Ureter (tissue), 1 donor: ENCODE measurements at places on chromosomes 7 and 10. TPM values are rescaled to one million over a fixed set of nuclear protein-coding genes. Genes with fewer than 3 reads are reported as not detected.

GRCh38 chr10:75708060-75708459, 276.6 kb downstream of the LRMDA start:
- no peak for DNase-seq

The SEMA3D gene
- 32.8 TPM for total RNA-seq

DNA sequence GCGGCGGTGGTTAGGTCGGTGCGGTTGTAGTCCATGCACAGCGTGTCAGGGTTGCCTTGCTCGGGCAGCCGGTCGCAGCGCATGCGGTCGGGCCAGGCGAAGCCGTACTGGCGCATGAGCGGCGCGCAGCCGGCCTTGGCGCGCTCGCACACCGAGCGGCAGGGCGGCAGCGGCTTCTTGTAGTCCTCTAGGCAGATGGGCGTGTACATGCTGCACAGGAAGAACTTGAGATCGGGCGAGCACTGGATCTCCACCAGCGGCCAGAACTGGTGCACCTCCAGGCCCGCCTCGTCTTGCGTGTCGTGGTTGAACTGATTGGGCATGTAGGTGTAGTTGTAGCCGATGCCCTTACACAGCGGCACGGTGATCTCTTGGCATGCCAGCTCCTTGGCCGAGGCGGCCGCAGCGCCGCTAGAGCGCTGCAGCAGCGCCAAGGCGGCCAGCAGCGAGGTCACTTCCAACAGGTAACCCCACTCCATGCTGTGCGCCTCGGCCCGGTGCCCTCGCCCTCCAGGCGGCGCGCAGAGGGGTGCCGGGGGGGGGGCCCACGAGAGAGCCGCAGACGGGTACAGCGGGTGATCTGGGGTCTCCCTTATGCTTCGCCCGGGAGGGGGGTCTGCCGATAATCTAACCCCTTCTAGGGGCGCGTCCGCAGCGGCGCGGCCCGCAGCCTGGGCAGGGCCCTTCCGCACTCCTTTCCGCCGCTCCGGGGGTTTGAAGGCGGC, 983 bp downstream of the FZD8 start:
- peak; percentile 63 for DNase-seq

The PRKG1 gene
- 25.4 TPM for total RNA-seq

DNA sequence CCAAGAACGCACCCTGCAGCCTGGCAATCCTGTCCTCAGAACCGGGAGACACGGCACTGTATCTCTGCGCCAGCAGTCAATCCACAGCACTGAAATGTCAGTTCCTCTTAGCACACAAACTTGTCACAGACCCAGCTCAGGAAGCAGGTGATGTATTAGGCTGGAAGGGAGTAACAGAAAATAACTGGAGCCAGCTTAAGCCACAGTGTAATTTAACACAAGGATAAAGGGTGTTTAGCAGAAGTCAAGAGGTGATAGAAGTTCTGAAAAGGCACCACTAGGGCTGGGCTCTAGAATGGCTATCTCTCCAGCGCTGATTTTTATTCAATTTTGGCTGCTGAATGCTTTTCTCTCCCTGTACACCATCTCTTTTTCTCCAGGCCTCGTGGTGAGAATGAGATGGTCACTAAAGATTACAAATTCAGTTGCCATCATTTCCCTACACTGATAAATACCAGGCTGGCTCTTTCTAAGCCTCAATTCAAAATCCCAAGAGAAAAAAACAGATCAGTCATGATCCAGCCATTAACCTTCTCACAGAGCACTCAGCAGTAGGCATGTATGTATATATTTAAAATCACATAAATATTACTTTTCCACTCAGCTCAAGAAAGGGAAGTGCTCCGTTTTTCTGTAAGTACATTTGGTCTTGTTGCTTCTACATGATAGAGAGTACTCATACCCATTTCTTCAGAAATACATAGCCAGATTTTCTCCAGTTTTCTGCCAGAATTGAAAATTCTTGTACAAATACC, 102.7 kb upstream of the PRSS1 start:
- no peak for DNase-seq
